Amniotic epithelial cell (primary cell): ENCODE measurements at places on chromosomes 2 and 18.
A peak's percentile ranks its signal among the peaks of the same experiment; 100 is the strongest.

DNA sequence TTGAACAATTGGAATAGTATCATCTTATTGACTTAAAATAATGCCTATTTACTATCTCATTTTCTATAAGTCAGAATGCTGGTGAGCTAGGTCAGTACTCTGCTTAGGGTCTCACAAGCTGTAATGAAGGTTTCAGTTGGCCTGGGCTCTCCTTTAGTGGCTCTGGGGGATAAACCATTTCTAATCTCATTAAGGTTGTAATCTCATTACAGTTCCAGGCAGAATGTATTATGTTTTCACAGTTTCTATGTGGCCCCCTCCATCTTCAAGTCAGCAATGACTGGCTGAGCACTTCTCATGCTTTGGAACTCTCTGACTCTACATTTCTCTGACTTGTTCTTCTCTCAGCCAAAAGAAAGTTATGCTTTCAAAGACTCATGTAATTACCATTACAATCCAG is 163.1 kb downstream of the CCDC178 start:
- no peak for DNase-seq

DNA sequence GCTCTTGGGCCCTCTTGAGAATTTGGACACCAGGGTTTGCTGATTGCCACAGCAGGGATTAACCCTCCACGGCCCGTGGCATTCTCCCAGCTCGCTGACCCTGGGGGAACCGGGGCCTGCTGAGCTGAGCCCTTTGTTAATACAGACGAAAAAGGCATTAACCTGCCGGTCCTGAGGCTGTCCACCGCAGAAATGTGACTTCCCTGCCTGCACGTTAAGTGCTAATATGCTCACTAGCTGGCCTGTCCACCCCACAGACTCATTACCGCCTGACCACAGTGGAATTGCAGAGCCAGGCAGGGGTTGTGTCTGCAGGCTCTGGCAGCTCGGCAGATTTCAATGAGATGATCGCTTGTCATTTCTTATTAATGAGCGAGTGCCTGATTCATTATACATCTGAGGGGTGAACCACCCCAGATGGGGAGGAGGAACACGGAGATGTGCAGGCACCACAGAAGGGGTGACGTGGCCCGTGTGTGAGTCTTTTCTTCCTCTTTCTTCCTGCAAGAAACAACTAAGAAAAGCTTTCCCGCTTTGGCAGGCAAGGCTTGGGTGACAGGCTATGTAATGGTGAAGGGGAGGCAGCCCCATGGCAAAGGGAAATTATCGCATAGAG is 126.0 kb downstream of the GLI2 start:
- peak; percentile 40 for DNase-seq

DNA sequence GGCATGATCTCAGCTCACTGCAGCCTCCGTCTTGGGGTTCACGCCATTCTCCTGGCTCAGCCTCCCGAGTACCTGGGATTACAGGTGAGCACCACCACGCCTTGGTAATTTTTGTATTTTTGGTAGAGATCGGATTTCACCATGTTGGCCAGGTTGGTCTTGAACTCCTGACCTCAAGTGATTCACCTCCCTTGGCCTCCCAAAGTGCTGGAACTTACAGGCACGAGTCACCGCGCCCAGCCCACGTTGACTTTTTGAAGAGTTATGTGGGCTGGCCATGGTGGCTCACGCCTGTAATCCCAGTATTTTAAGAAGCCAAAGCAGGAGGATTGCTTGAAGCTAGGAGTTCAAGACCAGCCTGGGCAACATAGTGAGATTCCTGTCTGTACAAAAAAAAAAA is 20.8 kb downstream of the CCL20 start:
- DNase-seq, result peak; percentile 36

- DNase-seq, result no peak
These were observed 214.2 kb upstream of the ERBB4 start for GRCh38 chr2:212752730-212753351.

- DNase-seq, result no peak
These were observed 12.4 kb upstream of the TAF1B start for GRCh38 chr2:9830685-9831410.

- no peak for DNase-seq
These were observed 12.8 kb downstream of the MEIS1 start for GRCh38 chr2:66447677-66448076.

DNA sequence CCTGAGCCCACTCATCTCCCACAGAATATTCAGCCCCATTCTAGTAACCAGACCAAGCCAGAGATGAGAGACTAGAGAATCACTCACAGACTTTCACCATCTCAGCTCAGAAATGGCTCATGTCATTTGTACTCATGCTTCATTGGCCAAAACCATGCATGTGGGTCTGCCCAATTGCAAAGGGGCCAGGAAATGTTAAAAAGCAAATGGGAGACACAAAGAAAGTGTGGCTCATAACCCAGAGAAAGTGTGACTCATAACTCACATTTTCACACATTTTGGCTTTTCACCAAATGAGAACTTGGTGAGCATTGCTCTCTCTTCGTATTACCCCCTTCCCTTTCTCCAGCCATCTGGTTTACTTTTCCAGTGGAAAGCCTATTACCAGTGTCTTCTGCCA is 66.2 kb downstream of the MDH1 start:
- DNase-seq, result no peak

DNA sequence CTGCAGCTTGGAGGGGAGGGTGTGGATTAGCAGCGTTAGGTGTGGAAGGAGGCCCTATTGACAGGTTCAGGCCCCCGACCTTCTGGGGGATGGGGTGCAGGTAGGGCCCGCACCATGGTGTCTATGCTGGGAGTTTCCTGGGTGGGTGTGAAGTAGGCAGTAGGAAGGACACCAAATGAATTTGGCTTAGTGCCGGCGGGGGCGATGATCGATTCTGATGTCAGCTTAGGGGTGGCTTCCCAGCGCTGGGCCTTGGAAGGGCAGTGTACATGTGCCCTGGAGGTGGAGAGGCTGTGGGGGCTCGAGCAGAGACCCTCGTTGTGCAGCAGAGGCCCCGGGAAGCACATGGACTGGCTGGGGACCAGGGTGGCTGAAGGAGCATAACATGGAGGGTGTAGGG is 21.6 kb downstream of the DCDC2C start:
- no peak for DNase-seq

- DNase-seq, result no peak
These were observed 65.2 kb downstream of the POU3F3 start for GRCh38 chr2:104919127-104919526.

GRCh38 chr18:59623456-59624368 is 73.5 kb downstream of the CCBE1 start:
- peak; percentile 81 for DNase-seq

- DNase-seq, result no peak
These were observed 13.0 kb downstream of the YPEL5 start for GRCh38 chr2:30159766-30160165.

- peak; percentile 90 for DNase-seq
These were observed 23.4 kb upstream of the CHRNA1 start for GRCh38 chr2:174787487-174788205.

GRCh38 chr2:142065156-142065555 is 65.7 kb downstream of the LRP1B start:
- DNase-seq, result no peak

DNA sequence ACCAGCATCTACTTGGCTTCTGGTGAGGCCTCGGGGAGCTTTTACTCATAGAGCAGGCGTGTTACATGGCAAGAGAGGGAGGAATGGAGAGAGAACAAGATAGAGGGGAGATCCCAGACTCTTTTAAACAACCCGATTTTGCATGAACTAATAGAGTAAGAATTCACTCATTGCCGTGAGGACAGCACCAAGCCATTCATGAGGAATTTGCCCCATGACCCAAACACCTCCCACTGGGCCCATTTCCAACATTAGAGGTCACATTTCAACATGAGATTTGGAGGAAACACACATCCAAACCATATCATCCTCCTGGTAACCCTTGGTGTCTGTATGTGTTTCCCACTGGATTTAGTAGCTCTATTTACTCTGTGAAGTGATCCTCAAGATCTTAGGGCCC is 249.9 kb upstream of the SP5 start:
- no peak for DNase-seq

DNA sequence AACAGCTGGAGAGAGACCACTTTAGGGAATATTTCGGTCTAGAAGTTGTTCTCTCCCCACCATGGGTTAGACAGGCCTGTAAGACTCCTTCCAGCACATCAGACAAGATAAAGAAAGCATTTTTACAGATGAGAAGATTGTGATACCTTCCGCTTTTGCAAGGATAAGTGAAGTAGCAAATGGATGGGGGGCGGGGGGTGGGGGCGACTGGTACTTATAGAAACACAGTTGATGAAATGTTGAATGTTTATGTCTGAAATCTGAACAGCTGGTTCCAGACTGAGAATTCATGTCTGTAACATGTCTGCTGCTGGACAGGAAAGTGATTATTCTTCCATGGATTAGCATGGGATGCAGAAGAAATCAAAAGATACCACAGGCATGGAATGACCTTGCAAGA is 90.5 kb upstream of the FN1 start:
- no peak for DNase-seq

GRCh38 chr2:238784671-238785527 is 63.0 kb upstream of the TWIST2 start:
- peak; percentile 47 for DNase-seq

DNA sequence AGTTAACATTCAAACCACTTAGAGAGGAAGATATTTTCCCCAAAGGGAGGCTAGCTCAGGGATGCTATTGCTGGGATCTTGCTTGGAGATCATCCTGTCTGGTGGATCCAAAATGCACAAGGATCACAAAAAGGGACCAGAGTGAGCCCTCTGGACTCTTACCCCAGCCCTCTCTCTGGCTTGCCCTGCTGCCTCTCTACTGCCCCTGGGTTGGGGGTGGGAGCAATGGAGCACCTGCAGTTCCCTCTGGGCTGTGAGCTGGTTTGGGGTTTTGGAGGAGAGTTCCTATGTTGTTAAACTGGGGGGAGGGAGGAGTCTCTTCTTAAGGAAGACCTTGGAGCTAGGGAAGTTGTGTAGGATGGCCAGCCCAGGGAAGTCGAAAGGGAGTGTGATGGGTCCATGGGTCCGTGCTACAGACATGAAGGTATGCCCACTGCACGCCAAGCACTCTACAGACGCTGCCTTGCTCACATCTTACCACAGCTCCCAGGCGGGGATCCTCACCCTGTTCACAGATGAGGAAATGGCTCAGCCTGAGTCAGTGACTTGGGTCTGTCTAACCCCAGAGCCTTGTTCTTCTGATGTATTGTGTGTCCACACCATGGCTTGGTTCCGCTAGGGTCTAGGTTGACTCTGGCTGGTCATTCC is 3.8 kb downstream of the LBH start:
- no peak for DNase-seq

DNA sequence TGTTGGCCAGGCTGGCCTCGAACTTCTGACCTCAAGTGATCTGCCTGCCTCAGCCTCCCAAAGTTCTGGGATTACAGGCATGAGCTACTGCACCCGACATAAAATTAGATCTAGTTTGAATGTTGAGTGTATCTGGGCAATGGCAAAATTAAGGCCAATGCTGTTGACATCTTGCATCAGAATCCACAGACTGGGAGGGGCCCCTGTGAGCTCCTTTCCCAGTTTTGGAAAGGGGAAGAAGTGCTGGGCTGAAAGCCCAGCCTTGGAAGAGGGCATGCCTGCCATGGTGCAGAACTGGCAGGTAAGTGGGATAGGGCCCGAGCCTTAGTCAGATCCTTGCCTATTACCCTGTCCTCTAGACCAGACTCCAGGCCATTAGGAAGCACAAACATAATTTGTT is 4.5 kb upstream of the MYOM1 start:
- no peak for DNase-seq

DNA sequence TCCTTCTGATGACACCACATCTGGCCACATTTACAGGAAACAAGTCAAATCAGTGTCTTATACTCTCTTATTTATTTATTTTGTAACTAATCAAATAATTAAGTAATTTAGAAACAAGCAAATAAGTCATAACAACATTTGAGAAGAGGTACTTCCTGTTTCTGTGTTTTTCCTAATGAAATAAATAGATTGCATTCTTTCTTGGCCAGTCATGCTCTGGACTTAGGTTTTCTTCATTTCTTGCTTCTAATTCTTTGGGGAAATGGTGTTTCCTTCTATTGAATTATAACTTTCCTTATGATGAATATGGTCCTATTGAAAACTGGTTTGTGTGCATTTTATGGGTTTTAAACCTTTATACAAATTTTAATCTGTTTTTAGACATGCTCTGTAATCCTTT is 546.4 kb downstream of the LRRTM4 start:
- DNase-seq, result peak; percentile 12

GRCh38 chr2:2847209-2847676 is 516.2 kb upstream of the MYT1L start:
- DNase-seq, result no peak

DNA sequence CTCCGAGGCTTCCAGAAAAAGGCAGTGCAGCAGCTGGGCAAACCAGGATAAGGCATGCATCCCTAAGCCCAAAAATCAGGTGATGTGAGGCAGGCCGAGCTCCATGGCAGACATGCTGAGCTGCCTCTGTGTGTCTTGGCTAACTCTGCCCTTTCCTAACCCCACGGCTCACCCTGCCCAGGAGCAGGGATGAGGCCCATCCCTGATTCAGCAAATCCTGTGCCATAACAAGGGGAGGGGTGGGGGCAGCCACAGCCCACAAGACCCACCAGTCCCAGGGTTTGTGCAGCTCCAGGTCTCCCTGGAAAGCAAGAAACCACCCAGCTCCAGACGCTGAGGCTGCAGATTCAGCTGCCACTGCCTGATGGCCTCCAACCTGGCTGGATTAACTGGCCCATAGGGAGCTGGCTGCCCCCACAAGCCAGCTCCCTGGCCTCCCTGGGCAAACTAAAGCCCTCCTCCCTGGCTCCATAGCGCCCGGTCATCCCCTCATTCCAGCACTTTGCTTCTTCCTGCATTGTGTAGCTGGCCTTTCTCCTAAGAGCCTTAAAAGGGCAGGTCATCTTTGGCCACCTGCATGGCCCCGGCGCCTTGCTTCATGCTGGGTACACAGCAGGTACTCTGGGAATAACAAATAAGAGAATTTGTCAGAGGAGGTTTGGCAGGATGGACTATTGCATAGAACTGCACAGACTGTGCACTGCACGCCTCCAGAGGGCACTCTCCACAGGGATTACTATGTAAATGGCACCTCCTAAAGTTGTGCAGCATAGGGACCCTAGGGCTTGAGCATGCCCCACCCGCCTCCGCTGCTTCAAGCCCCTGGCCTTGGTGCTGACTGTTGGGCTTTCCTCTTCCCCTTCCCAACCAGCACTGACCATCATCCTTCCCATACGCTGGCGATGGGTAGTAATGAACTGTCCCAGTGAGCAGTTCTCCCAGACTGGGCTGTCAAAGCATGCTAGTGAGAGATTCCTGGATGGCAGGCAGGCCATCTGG is 10.7 kb downstream of the STEAP3 start:
- peak; percentile 37 for DNase-seq

GRCh38 chr2:5696404-5696944 is 4.3 kb downstream of the SOX11 start:
- DNase-seq, result peak; percentile 28

DNA sequence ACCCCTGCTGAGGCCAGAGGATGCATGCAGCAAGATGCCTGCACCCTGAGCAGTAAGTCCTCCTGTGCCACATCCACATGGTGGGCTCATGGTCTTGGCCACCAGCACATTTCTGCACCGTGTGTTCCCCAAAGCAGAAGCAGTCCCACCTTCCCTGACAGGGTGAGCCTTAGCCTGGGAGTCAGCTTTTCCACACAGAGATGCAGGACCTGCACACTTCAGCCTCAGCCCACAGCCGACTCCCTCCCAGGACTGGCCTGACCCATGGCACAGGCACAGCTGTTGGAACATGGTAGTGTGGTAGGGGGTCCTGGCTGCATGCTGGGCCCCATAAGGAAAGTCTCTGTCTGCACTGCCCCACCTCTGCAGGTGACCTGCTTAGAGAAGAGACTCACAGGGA is 5.0 kb downstream of the SNED1 start:
- no peak for DNase-seq

GRCh38 chr2:25982968-25983280 is 627 bp upstream of the KIF3C start:
- no peak for DNase-seq
